ENCODE measurements at places on chromosomes 12 and 14.
A peak's percentile ranks its signal among the peaks of the same experiment; 100 is the strongest.

DNA sequence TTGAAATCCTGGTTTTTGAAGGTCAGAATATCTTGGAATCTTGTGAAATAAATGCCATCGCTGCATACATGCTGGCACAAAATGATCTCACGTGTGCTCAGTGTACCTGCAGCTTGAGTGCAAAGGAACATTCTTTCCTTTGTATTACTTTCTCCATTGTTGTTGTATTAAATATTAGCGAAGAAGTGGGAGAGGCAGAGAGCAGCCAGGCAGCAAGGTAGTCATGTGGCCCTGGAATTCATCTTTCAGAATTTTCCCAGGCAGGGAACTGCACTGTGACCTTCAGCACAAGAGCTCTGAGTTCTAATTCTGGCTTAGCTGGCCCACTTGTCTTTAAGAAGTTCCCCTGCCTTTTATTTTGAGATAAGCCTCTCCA lies 145.5 kb downstream of the PRKCH start:
- no peak for DNase-seq

GRCh38 chr12:58923781-58924180 lies 3.5 kb upstream of the LRIG3 start:
- no peak for DNase-seq

GRCh38 chr14:69299286-69300035 lies 39.5 kb downstream of the GALNT16 start:
- DNase-seq: peak; percentile 44

GRCh38 chr12:106091446-106091820 lies 47.3 kb downstream of the NUAK1 start:
- DNase-seq: no peak

DNA sequence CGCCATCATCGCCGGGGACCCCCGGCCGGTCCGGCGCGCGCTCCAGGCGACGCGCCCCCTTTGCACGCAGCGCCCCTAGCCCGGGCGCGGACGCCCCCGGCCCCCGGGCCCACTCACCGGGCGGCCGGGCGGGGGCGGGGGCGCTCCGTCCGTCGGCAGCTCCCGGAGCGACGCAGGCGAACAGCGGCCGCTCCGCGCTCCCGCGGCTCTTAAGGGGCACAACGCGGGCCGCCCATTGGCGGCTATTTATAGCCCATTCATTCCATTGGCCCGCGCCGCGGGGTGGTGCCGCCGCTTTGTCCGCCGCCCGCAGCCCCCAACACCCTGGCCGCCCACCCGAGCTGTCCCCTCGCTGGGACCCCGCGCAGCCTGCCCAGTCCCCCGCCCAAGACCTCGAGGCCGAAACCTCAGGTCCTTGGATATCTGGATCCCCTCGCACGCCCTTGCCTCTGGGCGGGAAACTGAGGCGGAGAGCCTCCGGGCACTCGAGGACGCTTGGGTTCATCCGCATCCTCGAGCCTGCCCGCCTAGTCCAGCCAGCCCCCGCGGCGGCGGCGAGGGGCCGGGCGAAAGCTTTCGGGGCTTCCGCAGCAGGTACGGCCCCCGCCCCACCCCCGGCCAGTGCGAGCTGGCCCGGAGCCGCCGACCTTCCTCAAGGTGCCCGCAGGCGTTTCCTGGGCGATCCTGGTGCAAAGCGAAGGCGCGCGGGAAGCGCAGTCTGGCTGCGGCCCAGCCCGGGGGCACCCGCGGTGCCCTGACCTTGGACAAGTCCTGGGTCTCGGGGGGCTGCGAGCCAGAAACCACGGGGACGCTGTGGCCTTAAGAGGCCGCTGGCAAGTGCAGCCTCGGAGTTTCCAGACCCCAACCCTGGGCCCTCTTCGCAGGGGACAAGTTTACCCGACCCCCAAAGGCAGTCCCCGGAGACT lies at the start of gene CKB:
CKB (minus strand) TSS at position 182 of the 926 bp plus-strand sequence. CDS start 337 bp downstream, outside the sequence.
- DNase-seq: no peak

- DNase-seq: no peak
These were observed 53.4 kb downstream of the ELK3 start for GRCh38 chr12:96247563-96247962.

GRCh38 chr12:100453951-100454350 lies 19.7 kb upstream of the NR1H4 start:
- no peak for DNase-seq
